ENCODE measurements at places on chromosomes 7 and 10. TPM values are rescaled to one million over a fixed set of nuclear protein-coding genes. Genes with fewer than 3 reads are reported as not detected.

The TAS2R4 gene
- 0.65 TPM for total RNA-seq

The ZNF777 gene
- total RNA-seq: 10.6 TPM

The DPY19L1 gene
- 28.9 TPM for total RNA-seq

DNA sequence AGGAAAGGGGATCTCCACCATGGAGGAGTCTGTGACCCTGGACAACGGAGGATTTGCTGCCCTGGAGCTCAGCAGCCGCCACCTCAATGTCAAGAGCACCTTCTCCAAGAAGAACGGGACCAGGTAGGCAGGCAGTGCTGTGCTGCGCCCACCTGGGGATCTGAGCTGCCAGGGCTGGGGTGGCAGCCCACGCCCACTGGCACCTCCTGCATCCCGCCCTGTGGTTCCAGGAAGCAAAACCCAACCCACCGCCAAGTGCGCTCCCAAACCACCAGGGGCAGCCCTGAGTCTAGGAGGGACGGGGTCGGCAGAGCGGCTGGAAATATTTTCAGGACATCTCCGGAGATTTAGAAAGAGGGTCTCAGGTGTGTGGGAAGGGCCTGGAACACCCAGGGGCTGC is 440.3 kb upstream of the FOXK1 start:
- no peaks in the 10 kb centered on the region for H3K4me1 ChIP-seq
- H3K27me3 ChIP-seq: peaks cover 94% of the 10 kb centered on the region
- H3K27ac ChIP-seq: no peak overlapping the region

DNA sequence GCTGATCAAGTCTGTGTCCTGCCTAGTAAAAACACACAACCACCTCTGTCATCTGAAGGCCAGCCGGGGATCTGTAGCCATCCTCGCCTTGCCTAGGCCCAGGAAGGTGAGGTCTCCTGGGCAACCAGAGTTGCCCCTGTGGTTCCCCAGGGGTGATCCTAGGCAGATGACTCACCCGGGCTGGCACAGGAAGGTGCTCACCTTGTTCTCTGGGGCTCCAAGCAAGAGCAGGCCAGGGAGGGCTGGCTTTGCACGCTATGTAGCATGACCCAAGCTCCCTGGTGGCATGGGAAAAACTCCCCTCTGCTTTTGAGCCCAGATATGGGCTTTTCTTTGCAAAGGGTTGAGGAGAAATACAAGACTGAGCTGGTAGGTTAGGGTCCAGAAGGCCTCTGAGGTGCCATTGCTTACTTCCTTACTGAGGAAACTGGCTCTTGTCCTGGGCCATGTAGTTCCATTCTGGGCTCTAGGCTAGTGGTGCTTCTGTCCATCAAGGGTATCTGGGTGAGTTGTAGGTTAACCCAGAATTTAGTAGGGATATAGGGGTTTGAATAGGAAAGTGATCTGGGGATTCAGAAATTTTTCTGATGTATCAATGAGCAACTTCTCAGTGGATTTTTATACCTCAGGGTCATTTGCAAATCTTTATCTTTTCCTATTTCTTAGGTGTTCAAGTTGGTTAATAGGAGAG is 112.0 kb downstream of the NT5C2 start:
- peak; percentile 18 for DNase-seq
- H3K4me1 ChIP-seq: no peaks in the 10 kb centered on the region
- no peak overlapping the region for H3K4me3 ChIP-seq
- no peaks in the 10 kb centered on the region for H3K27me3 ChIP-seq
- H3K27ac ChIP-seq: no peak overlapping the region

GRCh38 chr10:718143-718700 is 28.8 kb upstream of the DIP2C start:
- no peak overlapping the region for H3K4me3 ChIP-seq
- H3K4me1 ChIP-seq: no peaks in the 10 kb centered on the region
- H3K36me3 ChIP-seq: no peaks in the 10 kb centered on the region
- H3K27me3 ChIP-seq: peaks cover 66% of the 10 kb centered on the region
- H3K27ac ChIP-seq: no peak overlapping the region

DNA sequence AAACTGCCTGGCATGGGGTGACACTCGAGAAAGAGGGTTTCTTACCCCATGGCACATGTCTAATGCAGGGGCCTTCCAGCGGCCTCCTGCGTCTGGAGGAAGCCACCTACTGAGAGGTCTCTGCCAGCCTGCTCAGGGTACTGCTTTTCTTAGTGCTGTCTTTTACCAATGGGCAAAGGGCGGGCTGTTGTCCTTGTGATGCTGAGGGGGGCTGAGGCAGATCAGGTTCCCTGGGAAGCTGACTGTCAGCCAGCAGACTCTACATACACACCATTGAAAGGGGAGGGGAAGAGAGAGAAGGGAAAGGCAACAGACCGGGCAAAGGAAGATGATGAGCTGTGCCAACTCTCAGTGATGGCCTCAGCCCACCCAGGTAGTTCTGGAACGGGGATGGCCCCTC is 48.7 kb downstream of the COL13A1 start:
- no peak for DNase-seq
- no peaks in the 10 kb centered on the region for H3K27me3 ChIP-seq
- H3K36me3 ChIP-seq: no peaks in the 10 kb centered on the region
- 0 out of 2 replicates have a peak, but pooled peaks cover 4% of the 10 kb centered on the region for H3K4me1 ChIP-seq

DNA sequence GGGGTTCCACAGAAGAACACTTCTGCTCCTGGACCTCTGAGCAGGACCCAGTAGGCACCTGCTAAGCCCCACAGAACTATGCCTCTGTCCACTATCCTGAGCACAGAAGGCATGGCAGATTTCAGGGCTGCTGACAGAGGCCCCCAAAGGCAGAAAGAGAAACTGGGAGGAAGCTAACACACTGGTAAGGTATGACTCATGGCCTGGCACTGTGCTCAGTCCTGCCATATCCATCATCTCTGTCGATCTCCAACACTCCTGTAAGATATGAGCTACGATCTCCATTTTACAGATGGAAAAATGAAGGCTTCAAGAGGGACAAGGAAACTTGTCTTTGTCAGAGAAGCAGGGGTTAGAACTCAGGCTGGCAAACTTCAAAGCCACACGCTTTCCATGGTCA is 62.2 kb downstream of the GRID1 start:
- no peak overlapping the region for H3K4me3 ChIP-seq
- no peaks in the 10 kb centered on the region for H3K36me3 ChIP-seq
- H3K27ac ChIP-seq: no peak overlapping the region
- H3K4me1 ChIP-seq: no peaks in the 10 kb centered on the region
- H3K27me3 ChIP-seq: 0 out of 2 replicates have a peak, but pooled peaks cover 4% of the 10 kb centered on the region

GRCh38 chr10:13690281-13690825 is 103.6 kb downstream of the PRPF18 start:
- H3K27ac ChIP-seq: no peak overlapping the region
- no peaks in the 10 kb centered on the region for H3K36me3 ChIP-seq
- peak; percentile 58 for DNase-seq
- H3K4me3 ChIP-seq: no peak overlapping the region
- H3K4me1 ChIP-seq: peaks cover 16% of the 10 kb centered on the region
- no peaks in the 10 kb centered on the region for H3K27me3 ChIP-seq
